ENCODE measurements at places on chromosomes 12 and 14.

- no peak for DNase-seq
These were observed 127.6 kb upstream of the ARID2 start for GRCh38 chr12:45601888-45602287.

DNA sequence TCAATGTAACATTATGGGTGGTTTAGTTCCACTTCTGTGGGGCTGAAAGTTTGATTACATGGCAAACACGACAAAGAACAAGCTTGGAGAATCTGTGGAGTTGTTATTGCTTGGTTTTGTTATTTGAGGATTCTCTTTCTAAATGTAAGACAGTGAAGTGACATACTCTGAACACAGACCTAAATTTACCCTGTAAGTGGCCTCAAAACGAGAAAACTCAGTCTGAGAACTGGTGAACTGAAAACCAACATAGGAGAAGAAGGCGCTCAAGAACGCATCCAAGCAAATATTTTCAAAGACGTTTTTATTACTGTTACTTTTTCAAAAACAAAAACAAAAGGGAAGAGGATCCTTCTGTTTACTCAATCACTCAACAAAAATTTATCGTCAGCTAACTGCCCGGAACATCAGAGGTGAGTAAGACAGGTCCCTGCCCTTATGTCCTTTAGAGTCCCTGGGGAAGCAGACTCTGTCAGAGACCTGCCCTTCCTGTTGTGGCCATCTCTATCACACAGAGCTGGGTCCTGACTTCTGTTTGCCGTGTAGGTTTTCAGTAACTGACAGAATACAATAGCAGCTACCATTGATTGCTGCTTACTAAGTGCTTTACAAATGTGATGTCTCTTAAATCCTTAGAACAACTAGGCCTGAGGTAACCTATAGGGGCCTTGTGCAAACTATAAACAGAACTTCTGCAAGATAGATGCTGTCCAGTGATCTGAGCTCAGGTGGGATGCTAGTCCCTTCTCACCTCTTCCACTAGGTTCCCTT is 79.3 kb upstream of the C12orf71 start:
- no peak for DNase-seq

- DNase-seq: no peak
These were observed 78.8 kb upstream of the PIWIL1 start for GRCh38 chr12:130258863-130259262.

DNA sequence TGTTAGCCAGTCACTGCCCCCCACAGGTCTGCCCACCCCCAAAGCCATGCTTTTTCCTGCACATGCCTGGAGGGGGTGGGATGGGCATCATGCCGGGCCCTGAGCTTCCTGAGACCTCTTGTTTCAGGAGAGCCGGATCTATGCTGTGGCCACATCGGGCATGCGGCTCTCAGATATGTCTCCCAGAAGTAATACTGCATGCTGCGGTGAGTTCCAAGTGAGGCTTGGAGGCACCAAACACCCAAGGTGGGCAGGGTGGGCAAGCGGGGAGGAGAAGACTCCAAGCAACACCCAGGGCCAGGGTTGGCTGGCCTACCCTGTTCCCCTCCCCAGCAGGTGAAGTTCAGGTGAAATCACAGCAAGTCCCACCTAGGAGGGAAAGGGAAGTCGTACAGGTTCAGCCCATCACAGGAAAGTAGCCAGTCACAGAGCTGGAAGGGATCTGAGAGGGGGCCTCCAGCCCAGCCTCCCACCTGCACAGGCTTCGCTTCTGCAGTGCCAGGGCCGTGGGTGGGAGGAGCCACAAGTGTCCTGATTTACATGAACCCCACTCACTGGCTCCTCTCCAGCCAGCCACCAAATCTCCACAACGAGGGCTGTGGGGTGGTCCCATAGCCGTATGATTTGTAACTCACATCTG is 30.9 kb downstream of the PIGH start:
- no peak for DNase-seq

GRCh38 chr14:74524076-74524811 is 30.7 kb downstream of the ISCA2 start:
- no peak for DNase-seq

- no peak for DNase-seq
These were observed 104.4 kb downstream of the SSPN start for GRCh38 chr12:26299751-26300150.

GRCh38 chr12:22665476-22665875 is 40.5 kb downstream of the ETNK1 start:
- DNase-seq: no peak

GRCh38 chr14:80208461-80208860 is 2.8 kb downstream of the DIO2 start:
- DNase-seq: no peak

GRCh38 chr14:77046721-77047120 is 18.2 kb upstream of the IRF2BPL start:
- DNase-seq: no peak

DNA sequence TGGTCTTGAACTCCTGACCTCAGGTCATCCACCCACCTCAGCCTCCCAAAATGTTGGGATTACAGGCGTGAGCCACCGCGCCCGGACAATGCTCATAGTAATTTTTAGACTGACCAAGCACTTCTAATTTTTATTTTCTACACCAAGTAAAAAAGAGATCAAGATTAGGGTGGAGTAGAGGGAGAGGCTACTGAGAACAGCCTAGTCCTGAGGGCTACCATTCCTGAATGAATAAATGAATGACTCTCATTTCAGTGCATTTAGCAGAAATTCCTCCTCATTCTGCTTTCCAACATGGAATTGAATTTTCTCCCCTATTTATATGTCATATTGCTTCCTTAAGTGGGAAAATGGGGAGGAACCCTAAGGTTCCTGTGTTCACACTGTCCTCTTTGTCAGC is 26.4 kb downstream of the BBOF1 start:
- no peak for DNase-seq

All from activated CD8-positive, alpha-beta memory T cell treated with anti-CD3 and anti-CD28 coated beads for 1 hour (primary cell).